ENCODE measurements at places on chromosomes 4 and X.
A peak's percentile ranks its signal among the peaks of the same experiment; 100 is the strongest.

DNA sequence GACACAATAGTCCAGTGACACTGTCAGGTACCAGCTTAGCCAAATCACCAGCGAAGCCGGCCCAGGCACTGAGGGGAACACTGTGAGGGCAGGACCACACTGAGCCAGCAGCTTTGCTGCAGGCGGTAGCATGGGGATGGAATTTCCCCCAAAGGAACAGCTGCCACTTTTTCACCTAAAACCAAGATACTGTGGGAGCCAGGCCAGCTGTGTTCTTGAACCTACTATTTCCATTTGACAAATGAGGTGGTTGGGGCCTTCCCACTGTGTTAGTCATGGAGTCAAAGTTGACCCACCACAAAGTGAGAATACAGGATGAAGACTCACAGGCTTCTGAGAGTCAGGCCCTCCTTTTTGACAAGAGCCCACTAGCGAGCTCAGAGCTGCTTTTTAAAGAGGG is 70.7 kb upstream of the SH3RF1 start:
- no peak for DNase-seq

DNA sequence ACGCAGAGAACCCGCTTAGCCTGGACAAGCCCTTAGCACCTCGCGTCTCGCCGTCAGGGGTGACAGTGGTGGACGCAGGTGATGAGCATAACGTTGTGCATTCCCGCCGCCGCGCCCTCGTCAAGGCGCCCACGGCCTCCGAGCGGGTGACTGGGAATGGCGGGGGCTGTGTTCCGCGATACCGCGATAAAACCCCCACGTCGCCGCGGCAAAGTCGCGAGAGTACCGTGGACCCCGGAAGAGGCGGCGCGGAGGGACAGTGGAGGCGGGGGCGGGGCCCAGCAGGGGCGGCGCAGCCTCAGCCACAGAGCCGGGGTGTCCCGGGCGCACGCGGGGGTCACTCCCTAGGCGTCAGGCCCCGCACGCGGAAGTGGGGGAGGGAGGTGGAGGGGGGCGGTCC is 53.8 kb downstream of the ZFYVE28 start:
- DNase-seq: peak; percentile 67

GRCh38 chrX:118464501-118464900 is 31.1 kb upstream of the DOCK11 start:
- DNase-seq: no peak

DNA sequence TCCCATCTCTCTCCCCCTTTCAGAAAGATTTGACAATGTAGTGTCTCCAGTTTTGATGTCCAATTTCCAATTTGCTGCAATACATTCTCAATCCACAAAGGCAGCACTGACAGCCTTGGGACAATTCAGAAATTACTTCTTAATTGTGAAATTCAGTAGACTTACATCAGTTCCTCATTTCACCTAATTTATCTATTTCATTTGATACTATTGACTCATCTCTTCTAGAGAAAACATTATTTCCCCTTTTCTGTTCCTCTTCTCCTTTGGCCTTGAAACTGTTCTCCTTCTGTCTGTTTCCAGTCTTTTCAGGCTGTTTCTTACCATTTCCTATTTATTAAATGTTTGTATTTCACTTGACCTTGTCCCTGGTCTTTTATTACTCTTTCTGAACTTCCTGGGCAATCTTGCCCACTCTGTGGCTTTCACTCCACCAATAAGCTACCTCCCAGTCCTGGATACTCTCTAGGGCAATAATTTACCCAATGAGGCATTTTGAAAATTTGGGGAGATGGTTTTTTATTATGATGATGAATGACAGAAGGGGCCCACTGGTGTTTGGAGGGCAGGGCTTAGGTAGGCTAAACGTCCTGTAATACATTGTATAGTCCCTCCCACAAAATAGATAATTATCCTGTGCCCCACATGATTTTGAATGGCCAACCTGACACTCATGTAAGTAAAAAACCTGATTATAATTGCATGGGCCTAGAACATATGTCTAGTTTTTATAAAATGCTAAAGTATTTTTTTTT is 498.0 kb upstream of the BOD1L1 start:
- DNase-seq: no peak

- DNase-seq: no peak
These were observed 31.0 kb upstream of the SOD3 start for GRCh38 chr4:24764345-24764744.

DNA sequence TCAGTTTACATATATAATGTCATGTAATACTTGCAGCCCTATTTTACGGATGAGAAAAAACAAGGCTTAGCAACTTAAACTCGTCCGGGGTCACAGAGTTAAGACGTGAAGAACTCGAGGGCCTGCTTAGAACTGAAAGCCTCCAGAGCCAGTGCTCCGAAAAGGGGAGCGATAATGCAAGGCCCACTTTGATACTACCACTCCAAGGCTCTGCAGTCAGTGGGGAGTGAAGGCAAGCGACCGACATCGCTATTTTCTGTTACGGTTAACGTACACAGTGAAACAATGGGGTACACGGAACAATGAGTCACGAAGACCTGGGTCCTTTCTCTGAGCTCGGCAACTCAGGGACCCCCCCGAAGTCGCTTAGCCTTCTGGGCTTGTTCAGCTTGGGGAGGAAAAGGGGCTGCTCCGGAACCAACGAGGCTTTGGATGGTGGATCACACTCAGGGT is 965 bp downstream of the PPA2 start:
- DNase-seq: no peak

DNA sequence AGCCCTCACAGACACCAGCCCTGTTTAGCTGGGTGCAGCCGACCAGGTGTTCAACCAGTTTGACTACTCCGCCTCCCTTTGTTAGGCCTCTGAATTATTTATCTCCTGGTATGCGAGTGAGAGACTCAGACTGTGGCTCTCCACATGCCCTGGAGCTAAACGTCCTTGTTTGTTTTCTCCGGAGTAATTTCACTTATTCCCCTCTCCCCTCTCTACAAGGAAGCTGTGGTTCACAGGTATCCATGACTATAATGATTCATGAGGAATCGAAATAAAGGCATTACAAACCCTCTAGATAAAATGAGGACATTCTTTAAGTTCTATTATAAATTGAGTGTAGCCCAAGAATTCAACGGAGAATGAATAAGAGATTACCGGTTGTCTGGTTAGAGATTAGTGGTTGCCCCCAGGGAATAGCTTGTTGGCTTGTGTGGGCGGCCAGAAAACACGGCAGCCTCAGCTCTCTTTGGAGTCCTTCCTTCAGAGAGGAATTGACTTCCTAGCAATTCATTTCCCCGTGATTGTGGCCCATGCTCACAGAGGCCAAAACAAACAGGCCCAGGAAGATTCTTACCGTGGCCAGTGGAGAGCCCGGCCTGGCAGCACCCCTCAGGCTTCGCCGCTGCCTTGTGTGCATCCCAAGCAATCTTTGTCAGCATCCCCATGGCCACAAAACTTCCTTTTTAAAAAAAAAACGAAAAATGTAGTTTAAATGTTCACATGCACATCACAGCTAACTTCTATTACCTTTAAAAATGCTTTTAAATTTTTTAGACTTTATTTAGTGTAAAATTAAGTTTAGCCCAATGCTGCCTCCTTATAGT is 60.2 kb upstream of the CBR4 start:
- peak; percentile 43 for DNase-seq

- no peak for DNase-seq
These were observed 4.8 kb downstream of the SLC49A3 start for GRCh38 chr4:683982-684622.
